Activated CD4-positive, alpha-beta memory T cell treated with anti-CD3 and anti-CD28 coated beads, Interleukin-2, amount 10 ng/mL, durations not matched to agents 7 days and 5 days (primary cell): ENCODE measurements at places on chromosomes 11 and 22. TPM values are rescaled to one million over a fixed set of nuclear protein-coding genes. Genes with fewer than 3 reads are reported as not detected.

Gene SCN3B
- total RNA-seq: 0.03 TPM

Gene CRYBB2
- total RNA-seq: not detected

Gene OR2AT4
- total RNA-seq: not detected

Gene KRTAP5-2
- not detected for total RNA-seq

Gene NAALAD2
- not detected for total RNA-seq

Gene LRRC32
- 7.1 TPM for total RNA-seq

DNA sequence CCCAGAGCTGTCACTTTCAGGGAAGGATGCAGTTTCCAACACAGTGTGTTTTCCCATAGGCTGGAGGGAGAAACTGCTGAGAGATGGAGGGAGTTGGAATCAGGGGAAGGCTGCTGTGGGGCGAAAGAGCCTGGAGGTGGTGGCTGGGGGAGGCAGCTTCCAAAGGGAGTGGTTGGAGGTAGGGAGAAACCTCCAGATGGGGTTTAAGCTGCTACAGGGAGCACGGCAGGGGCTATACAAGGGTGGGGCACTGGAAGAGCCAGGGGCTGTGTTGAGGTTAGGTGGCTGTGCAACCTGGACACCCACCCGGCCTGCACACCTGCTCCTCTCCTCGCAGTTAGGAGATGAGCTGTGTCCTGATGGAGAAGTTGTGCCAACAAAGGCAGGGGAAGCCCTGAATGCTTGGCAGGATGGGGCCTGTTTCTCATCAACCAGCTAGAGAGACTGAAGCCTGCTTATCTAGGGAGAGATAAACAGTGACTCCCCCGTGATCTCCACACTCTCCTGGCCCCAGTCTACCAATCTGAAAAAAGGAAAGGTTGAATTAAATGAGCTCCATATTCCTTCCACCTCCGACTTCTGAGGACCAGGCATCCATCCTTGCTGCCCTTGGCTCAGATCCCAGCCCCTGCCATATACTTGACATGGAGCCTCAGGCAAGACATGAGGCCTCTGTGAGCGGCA, 3.6 kb upstream of the SLCO2B1 start:
- no peak for DNase-seq

GRCh38 chr11:45525393-45525792, 140.0 kb downstream of the CHST1 start:
- DNase-seq: no peak

- DNase-seq: no peak
These were observed 47.7 kb downstream of the APOL1 start for GRCh38 chr22:36300396-36301212.

DNA sequence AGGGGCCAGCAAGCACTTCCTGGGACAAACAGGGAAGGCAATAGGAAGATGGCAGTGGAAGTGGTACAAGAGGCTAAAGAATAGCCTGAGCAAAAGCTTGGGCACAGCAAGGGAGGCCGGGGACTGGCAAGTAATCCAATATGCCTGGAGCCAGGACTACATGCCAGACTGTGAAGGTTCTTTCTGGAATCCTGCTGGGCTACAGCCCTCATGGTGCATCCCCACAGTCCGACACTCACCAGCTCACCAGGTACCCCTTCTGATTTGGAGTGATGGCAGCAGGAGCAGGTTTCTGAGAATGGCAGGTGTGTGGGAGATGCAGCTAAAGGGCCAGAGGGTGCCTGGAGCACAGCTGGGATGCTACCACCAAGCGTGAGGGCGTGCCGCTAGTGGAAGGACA, 32.2 kb upstream of the POGLUT3 start:
- no peak for DNase-seq

DNA sequence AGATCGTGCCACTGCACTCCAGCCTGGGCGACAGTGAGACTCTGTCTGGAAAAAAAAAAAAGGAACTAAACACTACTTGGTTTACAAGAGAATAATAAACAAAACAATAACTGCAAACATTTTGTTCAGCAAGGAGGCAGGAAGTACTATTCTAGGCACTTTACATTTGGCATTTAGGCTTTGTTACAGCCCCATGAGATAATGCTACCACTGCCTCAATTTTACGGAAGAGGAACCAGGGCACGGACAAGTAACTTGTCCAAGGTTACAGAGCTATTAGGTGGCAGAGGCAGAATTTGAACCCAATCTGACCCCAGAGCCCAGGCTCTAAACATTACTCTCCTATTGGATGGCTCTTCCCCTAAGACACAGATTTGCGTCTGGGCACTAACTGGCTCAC, 108.7 kb upstream of the AKIP1 start:
- no peak for DNase-seq

GRCh38 chr11:12813371-12814225, 139.4 kb downstream of the TEAD1 start:
- DNase-seq: no peak
